ENCODE measurements at places on chromosomes 13 and 19.
A peak's percentile ranks its signal among the peaks of the same experiment; 100 is the strongest.

DNA sequence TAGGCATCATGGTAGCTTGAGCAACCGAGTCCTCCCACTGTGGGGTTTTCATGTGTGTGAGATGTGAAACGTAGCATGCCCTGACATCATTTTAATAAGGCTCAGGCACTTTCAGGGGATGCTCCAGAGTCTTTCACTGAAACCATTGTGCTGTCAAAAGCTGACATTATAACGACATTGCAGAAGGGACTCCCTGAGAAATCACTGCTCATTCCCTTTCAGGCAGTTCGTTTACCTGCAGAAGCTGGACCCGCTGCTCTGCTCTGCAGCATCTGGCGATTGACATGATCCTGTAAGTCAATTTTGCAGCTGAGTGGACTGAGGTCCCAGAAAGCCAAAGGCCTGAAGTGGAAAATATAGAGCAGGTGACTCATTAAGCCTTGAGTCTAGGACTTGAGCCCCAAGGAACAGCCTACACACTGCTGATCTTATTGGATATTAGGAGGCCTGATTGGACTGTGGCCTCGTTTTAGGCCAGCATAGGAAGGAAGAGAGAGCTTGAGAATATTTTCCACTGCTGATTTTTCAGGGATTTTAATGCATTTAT lies 54.0 kb upstream of the CNMD start:
- no peak for DNase-seq

GRCh38 chr19:42075364-42075615 lies 676 bp upstream of the ZNF574 start:
- DNase-seq = no peak

- DNase-seq = peak; percentile 77
These were observed 637.6 kb upstream of the ARGLU1 start for GRCh38 chr13:107205318-107206104.

- DNase-seq = no peak
These were observed 305.2 kb downstream of the MTUS2 start for GRCh38 chr13:29125191-29125933.

- DNase-seq = no peak
These were observed 12.8 kb downstream of the FUT6 start for GRCh38 chr19:5826531-5827341.

GRCh38 chr13:48985756-48986155 lies 10.0 kb downstream of the FNDC3A start:
- peak; percentile 11 for DNase-seq

DNA sequence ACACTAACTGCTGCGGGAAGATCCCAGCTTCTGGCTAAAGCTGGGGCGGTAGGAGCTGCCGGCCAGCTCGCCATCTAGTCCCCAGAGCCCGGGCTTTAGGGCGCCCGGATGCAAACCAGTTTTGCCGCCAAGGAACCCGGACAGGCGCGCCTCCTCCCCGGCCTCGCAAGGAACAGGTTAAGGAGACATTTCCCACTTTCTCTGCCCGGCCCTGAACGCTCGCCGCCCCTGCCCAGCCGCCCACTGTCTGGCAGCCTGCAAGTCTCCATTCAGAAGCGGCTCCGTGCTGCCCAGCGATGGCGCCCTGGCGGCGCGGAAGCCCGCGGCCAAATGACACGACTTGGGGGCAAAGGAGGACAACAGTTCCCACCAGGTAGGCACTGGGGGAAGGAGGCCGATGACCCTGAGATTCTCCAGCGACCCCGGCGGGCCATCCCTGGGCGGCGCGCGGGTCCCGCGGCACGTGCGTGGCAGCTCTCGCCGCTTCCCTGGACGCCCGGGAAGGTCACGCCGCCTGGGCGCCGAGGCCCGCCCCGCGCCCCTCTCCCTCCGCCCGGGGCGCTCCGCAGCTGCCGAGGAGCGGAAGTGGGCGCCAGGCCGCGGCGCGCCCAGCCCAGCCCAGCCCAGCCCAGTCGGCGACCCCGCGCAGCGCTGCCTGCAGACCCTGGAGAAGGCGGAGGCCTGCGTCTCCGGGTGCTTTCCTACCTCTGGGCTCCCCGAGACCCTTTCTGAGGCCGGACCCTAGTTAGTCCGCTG lies 42.2 kb upstream of the HNRNPA1L2 start:
- no peak for DNase-seq

DNA sequence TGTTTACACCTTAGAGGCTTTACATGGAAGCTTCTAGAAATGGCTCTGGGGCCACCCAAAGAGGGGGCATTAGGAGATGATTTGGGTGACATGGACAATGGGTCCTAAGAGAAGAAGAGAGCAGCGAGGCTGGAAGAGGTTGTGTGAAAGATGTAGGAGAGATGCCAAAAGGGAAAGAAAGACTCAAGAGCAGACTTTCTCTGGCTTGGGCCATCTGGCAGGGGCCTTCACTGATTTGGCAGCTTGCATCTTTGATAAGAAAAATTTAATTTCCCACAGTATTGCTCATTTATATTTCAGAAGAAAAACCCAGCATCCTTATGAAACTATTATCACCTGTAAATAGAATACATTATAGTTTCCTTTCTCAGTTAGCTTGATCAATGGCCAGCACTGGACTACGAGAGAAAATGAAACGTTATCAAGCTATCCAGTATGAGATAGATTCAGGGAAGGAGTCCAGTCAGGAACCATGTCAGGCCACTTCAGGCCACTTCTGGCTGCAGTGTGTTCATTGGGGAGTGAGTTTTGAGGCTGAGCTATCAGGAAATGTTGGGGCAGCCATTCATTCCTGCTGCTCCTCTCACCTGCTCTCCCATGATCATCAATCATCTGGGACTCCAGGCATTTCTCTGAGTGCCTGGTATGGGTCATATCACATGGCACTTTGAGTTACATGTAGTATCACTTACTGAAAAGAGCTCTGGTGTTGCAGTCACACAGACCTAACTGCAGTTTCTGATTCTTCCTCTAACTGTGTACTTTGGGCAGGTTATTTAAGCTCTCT lies 10.3 kb downstream of the SCEL start:
- no peak for DNase-seq

GRCh38 chr19:49570997-49571676 lies 9.2 kb downstream of the NOSIP start:
- DNase-seq = no peak

DNA sequence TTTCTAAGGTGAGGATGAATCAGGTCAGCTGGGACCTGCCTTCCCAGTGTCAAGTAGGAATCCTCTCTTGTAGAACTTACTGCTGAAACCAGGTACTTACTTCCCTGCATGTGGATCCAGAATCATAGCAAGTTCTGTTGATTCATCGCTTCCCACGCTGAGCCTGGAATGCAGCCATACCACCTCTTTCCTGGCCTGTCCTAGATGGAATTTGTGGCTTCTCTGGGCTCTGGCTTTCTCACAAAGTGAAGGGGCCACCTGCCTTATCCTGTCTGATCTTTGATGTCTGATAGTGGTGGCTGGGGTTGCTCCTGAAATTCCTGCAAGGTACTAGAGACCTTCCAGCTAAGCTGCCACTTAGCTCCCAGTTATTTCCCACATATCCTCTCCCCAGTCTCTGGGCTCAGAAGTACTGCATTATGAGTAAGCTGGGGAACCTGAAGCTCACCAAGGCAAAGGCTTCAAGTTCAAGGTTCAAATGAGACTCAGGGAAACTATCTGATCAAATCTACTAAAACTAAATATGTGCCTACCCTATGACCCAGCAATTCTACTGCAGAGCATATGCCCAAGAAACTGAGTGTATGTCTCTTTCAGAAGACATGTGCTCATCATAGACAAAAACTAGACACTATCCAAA lies 103.5 kb downstream of the SUCLA2 start:
- DNase-seq = no peak

Measured in left lung (tissue), 14 donors.